ENCODE measurements at places on chromosomes 3 and 15. TPM values are rescaled to one million over a fixed set of nuclear protein-coding genes. Genes with fewer than 3 reads are reported as not detected.

DNA sequence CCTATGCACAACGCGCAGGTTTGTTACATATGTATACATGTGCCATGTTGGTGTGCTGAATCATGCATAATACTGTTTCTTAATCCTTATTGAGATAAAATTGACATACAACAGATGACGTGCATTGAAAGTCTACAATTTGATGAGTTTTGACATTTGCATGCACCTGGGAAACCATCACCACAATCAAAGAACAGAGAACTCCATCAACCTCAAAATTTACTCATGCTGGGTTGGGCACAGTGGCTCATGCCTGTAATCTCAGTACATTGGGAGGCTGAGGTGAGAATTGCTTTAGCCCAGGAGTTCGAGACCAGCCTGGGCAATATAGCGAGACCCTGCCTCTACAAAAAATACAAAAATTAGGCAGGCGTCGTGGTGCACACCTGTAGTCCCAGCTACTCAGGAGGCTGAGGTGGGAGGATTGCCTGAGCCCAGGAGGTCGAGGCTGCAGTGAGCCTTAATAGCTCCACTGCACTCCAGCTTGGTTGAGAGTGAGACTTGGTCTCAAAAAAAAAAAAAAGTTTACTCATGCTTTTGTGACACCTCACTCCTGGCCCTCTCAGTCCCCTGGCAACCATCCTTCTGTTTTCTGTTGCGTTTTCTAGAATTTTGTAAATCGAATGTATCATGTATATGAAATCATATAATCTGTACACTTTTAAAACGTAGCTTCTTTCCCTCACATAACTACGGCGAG is 56.6 kb downstream of the BHLHE40 start:
- DNase-seq = peak; percentile 33
- H3K27ac ChIP-seq = no peak overlapping the region
- no peak overlapping the region for H3K4me3 ChIP-seq
- no peaks in the 10 kb centered on the region for H3K36me3 ChIP-seq

DNA sequence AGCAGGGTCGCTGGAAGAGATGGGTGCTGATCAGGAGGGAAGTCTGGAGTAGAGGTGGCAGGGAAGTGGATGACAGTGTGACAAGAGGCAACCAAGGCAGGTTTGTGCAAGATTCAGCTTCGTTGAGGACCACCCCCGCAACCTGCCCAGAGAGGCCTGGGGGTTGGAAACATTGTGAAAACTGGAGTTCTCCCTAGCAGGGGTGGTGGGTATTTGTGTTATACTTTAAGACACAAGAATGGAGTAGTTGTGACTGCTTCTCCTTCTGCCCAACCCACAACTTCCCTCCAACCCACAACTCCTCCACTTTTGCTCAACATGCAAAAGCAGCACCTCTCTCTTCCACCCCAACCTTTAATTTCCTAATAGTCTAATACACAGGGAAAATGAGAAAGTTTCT is 8.6 kb upstream of the ARNT2 start:
- peaks cover 11% of the 10 kb centered on the region for H3K27me3 ChIP-seq
- DNase-seq = no peak
- H3K4me1 ChIP-seq = no peaks in the 10 kb centered on the region
- H3K4me3 ChIP-seq = no peak overlapping the region

Gene ZBTB20
- total RNA-seq = 6.3 TPM

Gene MST1R
- total RNA-seq = not detected

Gene OR5K2
- total RNA-seq = not detected

- no peaks in the 10 kb centered on the region for H3K27me3 ChIP-seq
- no peaks in the 10 kb centered on the region for H3K36me3 ChIP-seq
- no peak overlapping the region for H3K27ac ChIP-seq
- no peak for DNase-seq
- no peaks in the 10 kb centered on the region for H3K4me1 ChIP-seq
Measured at GRCh38 chr3:22923711-22924110, 279.4 kb upstream of the UBE2E2 start.

- H3K36me3 ChIP-seq = no peaks in the 10 kb centered on the region
- no peak overlapping the region for H3K4me3 ChIP-seq
- DNase-seq = no peak
- H3K27me3 ChIP-seq = no peaks in the 10 kb centered on the region
- no peak overlapping the region for H3K27ac ChIP-seq
- H3K4me1 ChIP-seq = no peaks in the 10 kb centered on the region
Measured at GRCh38 chr15:86892774-86893449, 813.2 kb downstream of the AGBL1 start.

DNA sequence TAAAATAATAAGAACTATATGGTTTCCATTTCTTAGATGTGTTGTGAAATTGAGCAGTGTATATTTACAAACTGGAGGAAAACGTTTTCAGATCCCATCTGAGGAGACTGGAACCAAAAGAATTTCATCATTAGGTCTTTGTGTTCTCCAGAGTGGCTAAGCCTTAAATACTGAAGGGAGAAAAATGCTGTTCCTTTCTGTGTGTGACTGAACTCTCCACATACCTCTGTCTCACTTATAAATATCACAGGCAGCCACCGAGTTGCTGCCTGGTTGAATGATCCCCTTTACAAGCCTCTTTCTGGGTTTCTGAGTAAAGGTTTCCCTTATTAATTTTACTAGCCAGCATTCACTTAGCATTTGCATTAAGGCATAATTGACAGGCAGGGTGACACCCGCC is 913.9 kb upstream of the NR2F2 start:
- H3K27ac ChIP-seq = no peak overlapping the region
- H3K27me3 ChIP-seq = peaks cover 7% of the 10 kb centered on the region

All from GM23248 (cell line).